Activated naive CD8-positive, alpha-beta T cell treated with anti-CD3 and anti-CD28 coated beads, Interleukin-2, amount 50 U/mL, for 16 hours (primary cell): ENCODE measurements at places on chromosomes 2 and 18.

DNA sequence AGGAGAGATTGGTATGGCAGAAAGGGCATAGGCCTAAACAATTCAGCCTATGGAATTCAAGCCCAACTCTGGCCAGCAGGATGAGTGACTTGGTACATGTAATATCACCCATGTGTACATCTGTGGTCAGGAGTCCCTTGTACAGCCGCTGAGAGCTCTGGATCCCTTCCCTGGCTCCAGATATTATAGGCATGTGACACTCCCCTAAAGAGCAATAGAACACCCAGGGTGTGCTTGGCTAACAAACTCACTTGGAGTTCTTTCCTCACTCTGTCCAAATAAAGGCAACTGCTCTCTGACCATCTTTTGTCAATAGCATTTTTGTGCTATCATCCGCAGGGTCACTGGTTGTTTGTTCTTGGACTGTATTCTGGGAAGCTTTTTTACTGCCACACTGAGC is 197.4 kb upstream of the NCKAP5 start:
- no peak for DNase-seq

DNA sequence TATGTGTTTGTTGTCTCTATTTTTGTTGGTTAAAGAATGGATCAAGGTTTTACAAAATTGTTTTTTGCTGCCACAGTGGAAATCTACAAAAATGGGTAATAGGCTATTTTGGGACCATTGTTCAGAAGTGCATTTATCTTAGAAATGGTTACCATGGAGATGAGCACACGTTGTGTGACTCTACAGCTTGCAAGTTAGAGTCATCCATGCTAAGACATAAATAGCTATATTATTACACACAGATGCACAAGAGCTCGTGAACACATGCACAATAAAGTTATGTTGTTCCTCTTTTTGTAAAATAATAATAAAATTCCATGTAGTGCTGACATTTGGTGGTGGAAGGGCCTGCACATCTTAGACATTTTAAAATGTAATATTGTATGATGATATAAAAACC is 15.5 kb upstream of the DUSP19 start:
- no peak for DNase-seq

- DNase-seq = no peak
Measured at GRCh38 chr2:8620611-8621382, 61.1 kb upstream of the ID2 start.

DNA sequence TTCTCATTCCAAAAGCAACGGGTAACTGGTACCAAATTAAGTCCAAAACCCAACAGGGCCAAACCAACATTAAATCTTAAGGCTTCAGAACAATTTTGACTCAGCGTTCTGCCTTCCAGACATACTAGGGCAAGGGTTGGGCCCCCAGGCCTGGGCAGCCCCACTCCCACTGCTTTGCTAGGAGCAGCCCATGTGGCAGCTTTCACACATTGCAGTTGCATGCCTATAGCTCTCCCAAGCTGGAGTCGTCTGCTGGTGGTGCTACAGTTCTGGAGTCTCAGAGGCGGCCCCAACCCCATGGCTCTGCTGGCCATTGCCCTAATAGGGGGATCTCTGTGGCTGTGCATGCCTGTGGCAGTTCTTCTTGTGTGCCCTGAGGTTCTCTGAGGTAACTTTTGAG is 37.6 kb upstream of the CD226 start:
- no peak for DNase-seq

- DNase-seq = no peak
Measured at GRCh38 chr2:130346741-130347066, 4.0 kb downstream of the IMP4 start.

GRCh38 chr2:74740741-74741431 is 86.8 kb downstream of the SEMA4F start:
- no peak for DNase-seq

DNA sequence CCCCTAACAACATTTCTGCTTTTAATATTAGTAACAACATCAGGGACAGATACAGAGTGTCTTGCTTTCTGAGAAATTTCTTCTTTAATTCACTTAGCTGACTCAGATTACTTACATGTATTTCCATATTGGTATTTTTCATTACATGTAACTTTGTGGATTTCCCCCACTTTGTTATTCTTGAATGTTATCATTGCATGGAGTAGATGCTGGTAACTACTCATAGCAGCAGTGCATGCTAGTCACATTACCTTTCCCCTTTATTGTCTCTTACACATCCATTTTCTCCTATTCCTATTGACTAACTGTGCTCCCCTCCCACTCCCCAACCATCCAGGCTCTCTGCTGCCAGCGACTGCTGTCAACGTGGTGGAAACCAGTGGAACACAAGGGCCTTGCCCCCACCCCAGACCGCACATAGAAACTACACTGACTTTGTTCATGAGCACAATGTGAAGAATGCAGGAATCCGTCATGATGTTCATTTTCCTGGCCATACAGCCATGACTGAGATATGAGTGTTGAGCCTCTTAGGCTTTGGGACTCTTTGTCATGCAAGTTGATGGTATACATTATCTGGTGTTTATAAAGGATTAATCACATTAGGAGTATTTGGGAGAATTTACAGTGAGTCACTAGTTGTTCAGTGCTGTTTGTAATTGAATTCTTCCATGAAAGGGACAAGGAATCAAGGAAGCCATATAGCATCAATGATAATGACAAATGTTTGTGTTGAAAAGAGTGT is 91.0 kb downstream of the EPB41L5 start:
- no peak for DNase-seq

DNA sequence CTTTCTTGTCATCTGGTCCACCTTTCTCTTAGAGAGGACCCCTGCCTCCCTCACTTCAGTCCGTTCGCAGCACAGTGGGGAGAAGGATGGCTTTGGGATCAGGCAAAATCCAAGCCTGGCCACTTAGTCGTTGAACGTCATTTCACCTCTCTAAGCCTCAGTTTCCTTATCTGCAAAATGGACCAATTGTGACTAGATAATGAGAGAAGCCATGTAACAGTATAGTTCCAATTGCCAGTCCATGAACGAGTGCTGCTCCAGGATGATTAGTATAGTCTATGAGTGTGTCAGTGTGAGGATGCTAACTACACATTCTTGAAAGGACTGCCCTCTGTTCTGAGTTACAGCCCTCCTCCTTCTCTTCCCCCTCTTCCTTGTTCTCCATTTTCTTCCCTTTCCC is 1.1 kb downstream of the INHA start:
- DNase-seq = no peak

GRCh38 chr18:59659508-59660170 is 37.6 kb downstream of the CCBE1 start:
- no peak for DNase-seq

DNA sequence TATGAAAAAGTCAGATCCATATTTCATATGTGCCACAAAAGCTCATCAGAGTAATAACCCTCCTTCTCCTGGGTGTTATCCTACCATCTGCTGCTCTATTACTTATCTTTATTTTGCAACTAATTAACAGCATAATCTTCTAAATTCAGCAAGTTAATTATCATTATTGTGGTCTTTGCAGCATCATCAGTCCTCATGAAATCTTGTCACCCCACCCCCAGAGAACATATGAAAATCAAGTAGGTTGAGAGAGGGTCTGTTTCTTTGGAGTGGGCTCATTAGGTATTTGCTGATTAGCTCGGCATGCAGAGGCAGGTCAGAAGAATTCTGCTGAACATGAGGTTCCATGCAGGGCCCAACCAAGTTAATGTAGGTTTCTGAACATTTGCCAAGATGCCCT is 64.8 kb downstream of the ATF2 start:
- DNase-seq = no peak

- no peak for DNase-seq
Measured at GRCh38 chr2:126876631-126877030, 22.1 kb upstream of the TEX51 start.

GRCh38 chr2:175205523-175205922 is 24.0 kb upstream of the ATP5MC3 start:
- no peak for DNase-seq

DNA sequence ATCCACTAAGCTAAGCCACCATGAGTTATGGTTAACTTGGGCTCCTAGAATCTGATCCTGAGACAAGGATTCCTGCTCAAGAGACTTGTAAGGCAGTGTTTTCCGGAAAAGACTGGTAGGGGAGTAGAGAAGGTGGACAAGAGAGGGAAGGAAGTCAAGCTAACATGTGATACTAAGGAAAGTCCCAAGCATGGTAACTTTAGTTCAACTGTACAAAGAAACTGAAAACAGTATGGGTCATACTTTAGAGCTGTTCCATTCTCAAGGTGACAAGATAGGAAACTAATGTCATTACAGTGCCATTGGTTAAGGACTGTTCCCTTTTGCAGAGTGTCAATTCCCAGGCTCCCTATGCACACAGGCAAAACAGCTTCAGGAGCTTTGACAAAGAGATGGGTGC is 5.8 kb downstream of the MYO5B start:
- no peak for DNase-seq

DNA sequence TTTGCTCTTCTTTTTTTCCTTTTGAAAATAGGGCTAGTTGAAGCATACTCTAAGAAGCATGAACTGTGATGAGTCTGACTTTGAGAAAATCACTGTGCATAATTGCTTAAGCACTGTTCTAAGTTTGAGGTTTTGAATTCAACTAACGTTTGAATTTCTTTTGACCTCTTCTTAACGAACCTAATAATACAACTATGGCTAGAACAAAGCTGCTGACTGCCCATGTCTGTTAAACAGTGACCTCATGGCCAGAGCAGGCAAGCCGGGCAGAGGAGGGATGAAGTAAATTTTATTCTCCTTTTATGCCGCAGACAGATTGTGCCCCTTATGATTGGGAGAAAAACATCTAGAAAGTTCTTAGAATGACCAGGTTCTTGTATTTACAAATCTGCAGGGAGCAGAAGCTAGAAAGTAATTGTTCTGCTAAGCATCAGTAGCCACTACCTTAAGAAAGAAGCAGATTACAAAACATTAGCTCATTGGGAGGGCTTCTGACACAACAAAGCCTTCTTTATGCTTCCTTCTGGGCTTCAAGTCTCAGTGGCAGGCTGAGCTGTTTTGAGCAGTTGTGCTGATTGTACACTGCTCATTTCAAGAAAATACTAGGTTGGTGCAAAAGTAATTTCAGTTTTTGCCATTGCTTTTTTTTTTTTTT is 97.8 kb upstream of the RASGRP3 start:
- DNase-seq = no peak

- DNase-seq = no peak
Measured at GRCh38 chr2:180747728-180748127, 232.7 kb upstream of the UBE2E3 start.

- no peak for DNase-seq
Measured at GRCh38 chr2:208146006-208146405, at the start of gene CRYGB. Gene CRYGB (minus strand): TSS chr2:208146158. CDS start chr2:208146120, 38 bp downstream.

GRCh38 chr2:15760232-15760910 is 168.7 kb downstream of the DDX1 start:
- DNase-seq = no peak
